ENCODE measurements at places on chromosomes 13 and 19.

DNA sequence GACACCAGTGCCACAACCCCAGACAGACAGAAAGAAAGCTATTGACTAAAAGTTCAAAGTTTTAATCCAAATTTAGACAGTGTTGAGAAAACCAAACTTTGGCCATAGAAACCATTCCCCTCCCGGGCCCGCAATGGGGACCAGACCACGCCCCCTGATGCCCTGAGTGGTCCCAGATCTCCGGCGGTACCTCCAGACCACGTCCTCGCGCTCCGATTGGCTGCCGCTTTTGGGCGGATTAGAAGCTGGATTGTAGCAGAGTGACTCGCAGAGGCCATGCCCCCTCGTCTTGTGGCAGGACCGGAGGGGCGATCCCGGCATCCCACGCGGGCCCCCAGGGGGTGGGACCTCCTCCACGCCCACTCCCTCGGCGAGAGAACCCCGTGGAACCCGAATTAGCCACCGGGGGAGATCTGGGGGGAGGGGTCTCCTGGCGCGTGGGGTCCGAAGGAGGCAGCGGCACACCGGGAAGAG is 797 bp upstream of the HSD17B14 start:
- DNase-seq, result peak; percentile 69

DNA sequence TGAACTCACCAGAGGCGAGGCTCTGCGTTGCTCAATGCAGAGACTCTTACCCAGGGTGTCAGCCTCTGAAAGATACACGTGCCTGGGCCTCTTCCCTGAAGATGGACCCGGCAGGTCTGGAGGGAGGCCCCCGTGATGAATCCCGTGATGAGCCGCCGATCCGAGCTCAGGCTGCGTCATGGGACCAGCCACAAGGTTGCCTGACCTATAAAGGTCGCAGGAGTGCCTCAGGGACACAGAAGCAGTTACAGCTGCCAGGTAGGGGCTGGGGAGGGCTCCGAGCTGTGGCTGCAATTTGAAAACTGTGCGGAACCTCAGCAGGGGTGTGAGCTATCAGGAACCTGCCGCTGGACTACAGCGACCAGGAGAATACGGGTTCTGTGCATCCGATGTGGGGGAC is 10.5 kb upstream of the ATP11A start:
- DNase-seq, result no peak

- no peak for DNase-seq
Observed at GRCh38 chr13:52356327-52356726, 49.6 kb downstream of the THSD1 start.

DNA sequence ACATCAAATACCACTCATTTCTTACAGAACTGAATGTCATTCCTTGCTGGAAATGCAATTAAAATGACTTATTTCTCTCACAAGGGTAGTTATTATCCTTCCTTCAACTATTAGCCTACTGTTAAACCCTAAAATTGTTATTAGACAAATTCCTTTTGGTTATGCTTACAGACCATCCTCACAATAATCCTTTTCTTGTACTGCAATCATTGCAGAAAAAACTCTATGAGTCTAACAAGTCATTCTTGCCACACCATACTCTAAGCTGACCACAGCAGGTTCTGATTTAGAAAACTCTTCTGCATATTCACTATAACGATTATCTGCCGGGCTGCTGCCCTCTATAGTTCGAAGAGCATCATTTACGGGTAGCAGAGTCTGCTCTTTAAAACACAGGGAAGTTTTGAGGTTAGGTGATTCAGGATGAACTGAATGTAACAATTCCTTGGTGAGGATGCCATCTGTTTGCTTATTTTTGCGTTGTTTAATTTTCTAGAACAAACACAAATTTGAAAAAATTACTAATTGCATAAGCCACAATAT is 38.2 kb downstream of the MTMR6 start:
- DNase-seq, result peak; percentile 83

DNA sequence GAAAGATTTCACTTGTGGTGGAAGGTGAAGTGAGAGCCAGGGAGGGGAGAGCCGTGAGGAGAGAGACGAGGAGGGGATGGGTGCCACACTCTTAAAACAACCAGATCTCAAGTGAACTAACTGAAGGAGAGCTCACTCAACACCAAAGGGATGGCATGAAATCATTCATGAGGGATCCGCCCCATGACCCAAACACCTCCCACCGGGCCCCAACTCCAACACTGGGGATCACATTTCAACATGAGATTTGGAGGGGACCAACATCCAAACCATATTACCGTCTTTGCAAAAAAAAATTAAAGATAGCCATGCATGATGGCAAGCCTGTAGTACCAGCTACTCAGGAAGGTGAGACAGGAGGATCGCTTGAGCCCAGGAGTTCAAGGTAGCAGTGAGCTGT is 34.9 kb upstream of the POP4 start:
- DNase-seq, result no peak
